ENCODE measurements at places on chromosomes 4 and X.

DNA sequence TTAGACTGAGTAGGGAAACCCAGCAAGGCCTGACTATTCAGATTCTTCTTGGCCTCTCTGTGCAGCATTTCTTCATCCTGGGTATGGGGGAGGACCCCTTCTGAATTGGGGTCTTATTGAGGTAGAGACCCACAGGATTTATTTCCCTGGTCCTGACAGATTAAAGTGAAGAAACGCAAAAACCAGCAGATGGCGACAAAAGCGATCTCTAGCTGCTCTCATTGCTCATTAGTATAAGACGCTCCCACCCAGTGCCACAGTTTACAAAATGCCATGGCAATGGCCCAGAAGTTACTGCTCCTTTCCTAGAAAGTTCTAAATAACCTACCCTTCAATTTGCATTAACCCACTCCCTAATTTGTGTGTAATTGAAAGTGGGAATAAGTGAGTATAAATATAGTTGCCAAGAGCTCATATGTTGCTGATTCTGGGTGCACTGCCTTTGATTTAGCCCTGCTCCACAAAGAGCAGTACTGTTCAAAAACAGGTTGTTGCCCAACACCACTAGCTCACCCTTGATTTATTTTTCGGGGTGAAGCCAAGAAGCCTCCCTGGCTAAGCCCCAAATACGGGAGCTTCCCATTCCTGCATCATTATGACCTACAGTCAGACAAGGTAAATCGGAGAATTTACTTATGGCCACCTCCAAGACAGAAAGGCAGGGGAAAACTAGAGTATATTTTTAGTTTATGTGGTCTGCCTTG, 3.7 kb upstream of the BEX4 start:
- DNase-seq = no peak

DNA sequence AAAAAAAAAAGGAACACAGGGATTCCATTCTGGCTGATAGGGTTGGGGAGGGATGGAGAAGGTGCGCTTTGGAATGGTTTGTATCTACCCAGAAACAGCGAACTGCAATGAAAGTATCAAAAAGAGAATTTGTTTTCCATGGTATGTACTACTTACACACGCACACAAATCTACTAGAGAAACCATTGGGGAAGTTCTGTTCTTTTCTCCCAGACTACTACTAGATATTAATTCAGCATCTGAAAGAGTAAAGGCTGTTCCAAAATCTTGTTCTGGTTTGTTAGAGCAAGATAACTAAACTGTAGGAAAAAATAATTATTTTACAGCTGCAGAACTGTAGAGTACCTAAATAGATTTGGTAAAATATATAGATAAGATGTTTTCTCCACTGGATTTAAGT, 118.4 kb downstream of the CBR4 start:
- no peak for DNase-seq

DNA sequence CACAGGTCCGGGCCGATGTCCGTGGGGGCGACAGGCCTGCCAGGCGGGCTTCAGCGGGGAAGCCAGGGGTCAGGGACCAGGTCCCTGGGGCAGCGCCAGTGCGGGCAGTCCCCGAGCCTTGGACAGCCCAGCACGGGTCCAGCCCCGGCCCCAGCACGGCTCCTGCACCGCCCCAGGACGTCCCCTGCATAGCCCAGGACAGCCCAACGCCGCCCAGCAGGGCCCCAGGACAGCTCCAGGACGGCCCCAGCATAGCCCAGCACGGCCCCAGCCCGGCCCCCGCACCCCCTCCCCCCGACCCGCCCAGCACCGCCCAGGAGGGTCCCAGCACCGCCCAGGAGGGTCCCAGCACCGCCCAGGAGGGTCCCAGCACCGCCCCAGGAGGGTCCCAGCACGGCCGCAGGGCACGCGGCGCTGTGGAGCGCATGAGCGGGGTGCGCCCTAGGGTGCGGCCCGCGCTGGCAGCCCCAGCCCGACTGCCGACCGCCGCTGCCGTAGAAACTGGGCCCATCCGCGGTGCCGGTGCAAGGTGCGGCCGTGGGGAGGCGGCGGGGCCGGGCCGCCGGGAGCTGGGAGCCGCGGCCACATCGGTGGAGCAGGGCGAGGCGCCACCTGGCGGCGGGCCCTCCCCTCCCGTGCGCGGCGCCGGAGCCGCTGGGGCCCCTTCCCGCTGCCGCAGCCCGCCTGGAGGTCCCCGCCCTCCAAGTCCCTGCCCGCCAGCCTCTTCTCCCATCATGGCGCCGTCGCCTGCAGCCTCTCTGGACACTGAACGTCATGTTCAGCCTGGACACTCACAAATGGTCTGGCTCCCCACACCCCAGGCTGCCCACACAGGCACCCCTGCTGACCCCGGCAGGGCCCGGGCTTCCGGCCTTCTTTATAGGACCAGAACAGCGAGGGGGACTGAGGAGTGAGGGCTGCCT, 106.8 kb upstream of the NKX1-1 start:
- peak; percentile 47 for DNase-seq

DNA sequence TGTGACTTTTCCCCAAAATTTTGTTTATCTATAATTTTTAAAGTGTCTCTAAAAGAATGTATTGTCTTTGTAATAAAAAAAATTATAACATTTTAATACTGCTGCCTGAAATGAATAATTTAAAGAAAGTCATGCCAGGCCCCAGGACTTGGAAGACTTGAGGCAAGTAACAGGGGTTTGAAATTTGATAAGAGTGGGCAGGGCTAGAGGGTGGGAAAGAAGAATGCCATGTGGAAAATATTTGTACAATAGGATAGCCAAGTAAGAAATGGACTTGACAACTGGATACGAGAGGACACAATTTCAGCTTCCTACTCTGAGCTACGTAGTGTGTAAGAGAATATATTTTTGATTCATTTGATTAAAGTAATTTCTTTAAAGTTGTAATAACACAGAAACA, 36.9 kb upstream of the ANKRD50 start:
- no peak for DNase-seq

DNA sequence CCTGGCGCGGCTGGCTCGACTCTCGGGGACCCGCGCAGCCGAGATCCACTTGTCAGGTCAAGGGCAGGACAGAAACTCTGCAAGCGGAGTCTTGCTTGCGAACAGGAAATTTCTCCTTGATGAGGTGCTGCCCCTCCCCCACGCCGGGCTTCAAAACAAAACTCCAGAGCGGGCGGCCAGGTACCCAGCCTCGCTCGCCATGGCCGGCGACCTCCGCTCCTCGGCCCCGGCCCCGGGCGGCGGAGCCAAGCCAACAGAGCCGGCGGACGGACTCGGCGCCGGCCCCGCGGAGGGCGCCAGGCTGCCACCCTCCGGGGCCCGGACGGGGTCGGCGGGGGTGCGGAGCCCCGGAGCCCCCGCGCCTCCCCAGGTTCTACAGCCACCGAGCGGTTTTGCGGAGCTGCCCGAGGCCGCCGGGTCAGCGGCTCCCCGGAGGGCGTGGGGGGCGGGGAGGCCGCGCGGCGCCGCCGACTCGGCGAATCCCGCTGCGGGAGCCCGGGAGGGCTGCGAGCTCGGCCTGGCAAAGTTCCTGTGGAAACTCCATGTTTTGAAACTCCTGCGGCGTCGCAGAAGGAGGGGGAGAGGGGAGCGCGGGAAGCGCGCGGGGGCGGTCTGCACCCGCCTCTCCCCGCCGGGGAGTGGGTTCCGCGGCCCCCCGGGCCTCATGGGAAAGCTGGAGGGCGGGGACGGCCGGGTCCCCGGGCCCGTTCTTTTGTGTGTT, 11.7 kb upstream of the BCOR start:
- DNase-seq = no peak

- no peak for DNase-seq
Measured at GRCh38 chr4:100651499-100652175, 133.8 kb upstream of the EMCN start.

GRCh38 chr4:56261027-56261426, 126.3 kb downstream of the AASDH start:
- DNase-seq = peak; percentile 25

- no peak for DNase-seq
Measured at GRCh38 chr4:185700048-185700447, 111.9 kb downstream of the SORBS2 start.

- no peak for DNase-seq
Measured at GRCh38 chr4:170248029-170248428, 158.3 kb upstream of the AADAT start.

GRCh38 chr4:127737295-127737694, 7.1 kb downstream of the SLC25A31 start:
- DNase-seq = no peak

- DNase-seq = no peak
Measured at GRCh38 chr4:13493793-13494192, 9.7 kb upstream of the RAB28 start.

DNA sequence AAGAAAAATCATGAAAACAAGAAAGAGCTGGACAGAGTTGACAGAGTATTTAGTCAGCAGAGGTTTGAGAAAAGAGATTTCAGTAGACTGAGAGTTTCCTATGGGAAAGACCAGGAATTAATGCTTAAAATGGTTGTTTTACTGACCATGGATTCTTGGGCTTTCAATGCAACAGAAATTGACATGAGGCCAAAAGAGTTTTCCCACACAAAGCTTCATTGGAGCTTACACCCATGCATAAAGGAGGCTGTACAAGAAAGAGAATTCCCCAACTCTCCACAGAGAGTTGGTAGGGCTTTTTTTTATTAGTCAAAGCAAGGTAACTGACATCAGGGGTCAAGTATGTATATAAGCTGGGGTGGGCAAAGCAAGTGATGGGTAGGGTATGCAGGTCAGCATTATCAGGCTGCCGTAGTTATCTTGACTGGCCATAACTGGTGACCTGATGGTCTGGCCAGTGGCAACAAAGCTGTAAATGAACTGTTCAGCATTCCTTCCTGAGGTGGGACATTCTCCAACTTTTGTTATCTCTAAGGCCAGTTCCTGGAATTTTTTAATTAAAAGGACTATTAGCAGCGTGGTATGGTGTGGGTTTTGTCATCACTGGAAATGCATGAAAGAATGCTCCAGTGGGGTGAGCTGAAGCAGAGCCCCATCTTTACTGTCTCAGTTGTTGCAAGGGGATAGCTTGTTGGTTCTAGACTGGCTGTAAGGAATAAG, 117.0 kb downstream of the ADAM29 start:
- DNase-seq = no peak

DNA sequence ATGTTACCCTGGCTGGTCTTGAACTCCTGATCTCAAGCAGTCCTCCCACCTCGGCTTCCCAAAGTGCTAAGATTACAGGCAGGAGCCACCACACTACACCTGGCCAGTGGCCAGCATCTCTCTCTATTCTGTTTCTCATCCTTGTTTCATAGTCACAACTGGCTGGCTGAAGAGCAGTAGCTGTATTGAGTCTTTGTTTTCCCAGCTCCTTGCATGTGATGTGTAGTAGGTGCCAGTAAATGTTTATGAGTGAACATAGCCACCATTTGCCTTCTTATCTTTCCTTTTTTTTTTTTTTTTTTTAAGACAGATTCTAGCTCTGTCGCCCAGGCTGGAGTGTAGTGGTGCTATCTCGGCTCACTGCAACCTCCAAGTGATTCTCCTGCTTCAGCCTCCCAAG, 23.6 kb downstream of the NUDT9 start:
- DNase-seq = no peak

DNA sequence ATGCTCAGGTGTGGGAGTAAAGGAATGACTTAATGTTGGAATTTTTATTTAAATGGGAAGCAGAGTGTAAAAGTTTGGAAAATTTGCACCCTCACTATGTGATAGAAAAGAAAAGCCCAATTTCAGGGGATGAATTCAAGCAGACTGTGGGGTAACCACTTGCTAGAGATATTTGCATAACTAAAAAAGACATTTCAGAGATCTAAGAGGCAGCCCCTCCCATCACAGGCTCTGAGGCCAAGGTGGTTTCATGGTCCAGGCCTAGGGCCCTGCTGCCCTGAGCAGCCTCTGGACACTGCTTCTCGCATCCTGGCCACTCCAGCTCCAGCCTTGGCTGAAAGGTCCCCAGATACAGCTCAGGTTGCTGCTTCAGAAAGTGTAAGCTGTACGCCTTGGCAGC, 5.9 kb upstream of the XPNPEP2 start:
- DNase-seq = no peak

- no peak for DNase-seq
Measured at GRCh38 chrX:24668111-24668510, 21.0 kb upstream of the PCYT1B start.

- no peak for DNase-seq
Measured at GRCh38 chr4:41120297-41121217, 93.8 kb downstream of the APBB2 start.

DNA sequence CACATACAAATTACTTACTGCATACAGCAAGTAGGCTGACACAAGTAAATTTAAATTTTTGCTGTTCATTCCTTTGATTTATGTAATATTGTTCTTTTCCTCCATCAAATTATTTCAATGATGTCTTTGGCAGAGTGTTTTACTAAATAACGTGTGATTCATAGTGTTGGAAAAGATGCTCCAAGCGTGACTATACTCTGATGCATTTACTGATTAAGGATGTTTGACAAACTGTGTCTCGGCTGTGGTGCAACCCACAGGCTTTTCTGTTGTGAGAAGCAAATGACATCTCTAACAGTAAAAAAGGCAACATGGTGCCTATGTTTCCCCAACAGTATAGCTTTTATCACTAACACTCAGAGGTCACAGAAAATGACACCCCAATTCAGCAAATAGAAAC, 540.9 kb downstream of the PPP4R3C start:
- DNase-seq = no peak

GRCh38 chrX:10296576-10296975, 139.8 kb downstream of the CLCN4 start:
- no peak for DNase-seq

GRCh38 chrX:118571836-118572235, 76.2 kb downstream of the DOCK11 start:
- no peak for DNase-seq

DNA sequence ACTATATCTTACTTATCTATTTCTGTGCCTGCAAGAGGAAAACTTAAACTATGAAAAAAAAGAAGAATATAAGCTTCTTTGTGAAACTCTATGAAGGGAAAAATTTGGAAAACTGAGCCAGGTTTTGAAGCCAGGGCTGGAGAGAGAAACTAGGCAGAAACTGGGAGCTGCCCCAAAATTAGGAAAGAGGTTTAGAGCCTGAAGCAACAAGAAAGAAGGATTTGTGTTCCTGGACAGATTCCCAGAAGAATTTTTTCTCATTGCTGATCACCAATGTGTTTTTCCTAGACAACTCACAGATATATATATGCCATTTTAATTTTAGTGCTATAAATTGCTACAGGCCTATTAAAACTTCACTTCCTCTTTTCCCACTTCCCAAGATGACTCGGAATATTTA, 245.0 kb upstream of the GEMIN8 start:
- DNase-seq = no peak

DNA sequence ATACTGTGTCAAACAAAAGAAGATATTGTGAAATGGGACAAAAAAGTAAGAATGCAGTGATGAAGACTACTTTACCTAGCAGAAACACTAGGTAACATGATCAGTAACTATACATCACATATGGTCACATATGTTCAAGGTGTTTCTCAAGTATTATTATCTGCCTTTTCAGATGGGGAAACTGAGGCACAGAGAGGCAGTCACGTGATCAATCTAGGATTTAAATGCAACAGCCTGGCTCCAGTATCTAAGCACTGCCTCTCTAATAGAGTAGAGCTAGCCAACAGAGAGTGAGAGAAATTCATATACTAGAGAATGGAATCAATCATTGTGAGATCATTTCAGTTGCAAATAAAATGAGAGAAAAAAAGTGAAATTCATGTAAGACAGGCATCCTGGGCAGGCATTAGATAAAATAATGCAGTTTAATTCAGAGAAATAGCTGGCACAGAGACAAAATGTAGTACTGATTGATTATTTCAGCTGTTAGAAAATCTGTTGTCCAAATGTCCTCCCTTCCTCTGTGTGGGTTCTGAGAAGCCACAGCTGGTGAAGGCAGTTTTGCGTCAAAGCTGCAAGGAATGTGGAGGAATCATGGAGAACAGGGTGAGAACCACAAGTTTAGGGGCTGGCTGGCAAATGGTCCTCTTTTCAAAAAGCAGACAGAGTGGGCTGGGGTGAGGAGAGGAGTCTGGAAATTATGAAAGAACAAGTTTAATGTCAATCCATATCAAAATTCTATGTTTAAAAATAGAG, 26.0 kb downstream of the SMIM43 start:
- no peak for DNase-seq

Data from stimulated activated CD4-positive, alpha-beta T cell treated with anti-CD3 and anti-CD28 coated beads, TNF-alpha, amount 100 ng/mL, for 4 hours (primary cell).